ENCODE measurements at places on chromosomes 4 and X.

DNA sequence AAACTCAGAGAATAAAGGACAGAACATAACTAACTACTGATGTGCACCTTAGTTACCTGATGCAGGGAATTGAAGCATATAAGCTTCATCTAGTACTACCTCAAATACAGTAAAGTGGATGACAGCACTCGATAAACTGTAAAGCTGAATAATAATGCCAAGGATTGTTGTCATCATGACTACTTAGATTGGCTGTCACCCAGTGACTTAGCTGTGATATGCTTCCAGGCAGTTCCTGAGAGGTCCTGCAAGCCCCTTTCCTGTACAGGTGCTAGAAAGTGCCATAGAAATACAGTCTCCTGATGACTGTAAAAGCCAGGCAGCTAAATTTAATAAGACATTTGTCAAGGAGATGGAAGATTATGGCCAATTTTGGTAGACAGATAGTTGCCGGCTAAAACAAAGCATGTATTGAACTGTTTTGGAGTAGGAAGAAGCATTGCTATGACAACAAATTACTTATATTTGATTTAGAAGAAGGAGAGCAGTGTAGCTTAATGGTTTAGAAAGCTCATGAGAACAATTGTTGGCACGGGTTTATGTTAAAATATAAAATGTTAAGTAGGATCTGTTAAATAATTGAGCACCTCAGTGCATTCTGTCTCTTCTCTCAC, 29.7 kb downstream of the TMEM164 start:
- DNase-seq = no peak

DNA sequence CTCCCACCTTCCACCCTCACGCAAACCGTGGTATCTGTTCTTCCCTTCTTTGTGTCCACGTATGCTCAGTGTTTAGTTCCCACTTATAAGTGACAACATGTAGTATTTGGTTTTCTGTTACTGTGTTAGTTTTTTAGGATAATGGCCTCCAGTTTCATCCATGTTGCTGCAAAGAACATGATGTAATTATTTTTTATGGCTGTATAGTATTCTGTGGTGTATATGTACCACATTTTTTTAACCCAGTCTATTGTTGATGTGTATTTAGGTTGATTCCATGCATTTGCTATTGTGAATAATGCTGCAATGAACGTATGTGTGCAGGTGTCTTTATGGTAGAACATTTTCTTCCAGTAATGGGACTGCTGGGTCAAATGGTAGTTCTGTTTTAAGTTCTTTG, 228.1 kb downstream of the FBXO8 start:
- no peak for DNase-seq

GRCh38 chrX:47608130-47608810, 11.4 kb downstream of the SYN1 start:
- DNase-seq = no peak

GRCh38 chr4:43008793-43009192, 116.3 kb downstream of the GRXCR1 start:
- DNase-seq = no peak

DNA sequence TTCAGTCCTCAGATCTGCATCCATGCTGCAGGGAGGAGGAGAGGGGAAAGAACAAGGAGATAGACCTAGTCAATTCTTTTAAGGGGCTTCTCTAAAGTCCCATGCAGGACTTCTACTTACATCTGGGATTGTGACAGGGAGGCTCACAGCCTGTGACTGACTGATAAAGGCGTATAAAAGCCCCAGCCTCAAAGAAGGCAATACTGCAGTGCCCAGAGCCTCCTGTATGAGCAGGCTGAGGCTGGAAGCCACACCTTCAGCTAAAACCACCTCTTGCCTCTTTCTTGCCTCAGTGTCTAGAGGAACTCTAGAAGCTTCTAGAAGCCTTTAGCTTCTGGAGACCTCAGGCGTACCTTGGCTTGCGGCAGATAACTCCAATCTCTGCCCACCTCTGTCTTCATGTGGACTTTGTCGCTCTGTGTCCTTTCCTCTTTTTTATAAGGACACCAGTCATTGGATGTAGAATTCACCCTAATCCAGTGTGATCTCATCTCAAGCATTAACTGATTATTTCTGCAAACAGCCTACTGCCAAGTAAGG, 6.0 kb upstream of the ZCCHC4 start:
- no peak for DNase-seq

- DNase-seq = peak; percentile 12
These were observed 306.1 kb upstream of the TAPT1 start for GRCh38 chr4:16532240-16532970.

GRCh38 chr4:177308125-177308524, 1.5 kb upstream of the NEIL3 start:
- no peak for DNase-seq

- peak; percentile 61 for DNase-seq
These were observed 304.0 kb downstream of the MAPK10 start for GRCh38 chr4:86055898-86056297.

DNA sequence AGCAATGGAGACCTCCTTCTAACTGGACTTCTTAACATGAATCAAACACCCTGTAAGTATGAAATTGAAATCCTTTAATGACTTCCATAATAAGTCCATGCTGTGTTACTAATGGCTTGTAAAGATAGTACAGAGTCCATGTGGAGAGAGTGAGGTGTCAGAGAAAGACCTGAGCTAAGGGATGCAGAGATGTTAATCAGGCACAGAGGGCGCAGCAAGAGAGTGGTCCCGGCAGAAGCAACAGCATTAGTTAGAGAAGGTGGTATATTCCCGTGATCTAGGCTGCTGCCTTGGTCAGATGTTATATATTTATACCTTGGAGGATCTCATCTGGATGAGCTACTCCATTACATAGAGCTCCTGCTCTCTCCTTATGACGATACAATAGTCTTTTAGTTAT, 295.3 kb downstream of the LDB2 start:
- DNase-seq = no peak

DNA sequence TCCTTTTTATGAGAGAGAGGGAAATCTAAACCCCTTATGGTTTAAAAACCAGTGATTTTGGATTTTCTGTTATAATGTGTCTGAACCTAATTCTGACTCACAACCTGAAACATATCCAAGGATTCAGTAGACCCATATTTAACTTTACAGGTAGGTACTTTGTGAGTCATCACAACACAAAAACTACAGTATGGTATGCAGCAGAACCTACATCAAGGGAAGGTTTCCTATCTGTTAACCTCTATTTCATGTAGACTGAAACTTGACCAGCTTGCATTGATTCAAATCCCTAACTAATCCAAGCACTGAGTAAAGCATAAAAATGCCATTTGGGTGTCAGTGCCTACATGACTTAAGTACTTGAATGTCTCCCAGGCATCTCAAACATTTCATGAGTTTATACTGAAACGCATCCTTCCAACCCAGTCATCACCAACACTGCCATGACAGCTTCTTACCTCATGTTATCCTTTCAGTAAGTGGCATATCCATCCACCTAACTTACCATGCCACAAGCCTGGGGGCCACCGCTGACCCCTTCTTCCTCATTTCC, 4.3 kb upstream of the ARHGAP10 start:
- DNase-seq = no peak

DNA sequence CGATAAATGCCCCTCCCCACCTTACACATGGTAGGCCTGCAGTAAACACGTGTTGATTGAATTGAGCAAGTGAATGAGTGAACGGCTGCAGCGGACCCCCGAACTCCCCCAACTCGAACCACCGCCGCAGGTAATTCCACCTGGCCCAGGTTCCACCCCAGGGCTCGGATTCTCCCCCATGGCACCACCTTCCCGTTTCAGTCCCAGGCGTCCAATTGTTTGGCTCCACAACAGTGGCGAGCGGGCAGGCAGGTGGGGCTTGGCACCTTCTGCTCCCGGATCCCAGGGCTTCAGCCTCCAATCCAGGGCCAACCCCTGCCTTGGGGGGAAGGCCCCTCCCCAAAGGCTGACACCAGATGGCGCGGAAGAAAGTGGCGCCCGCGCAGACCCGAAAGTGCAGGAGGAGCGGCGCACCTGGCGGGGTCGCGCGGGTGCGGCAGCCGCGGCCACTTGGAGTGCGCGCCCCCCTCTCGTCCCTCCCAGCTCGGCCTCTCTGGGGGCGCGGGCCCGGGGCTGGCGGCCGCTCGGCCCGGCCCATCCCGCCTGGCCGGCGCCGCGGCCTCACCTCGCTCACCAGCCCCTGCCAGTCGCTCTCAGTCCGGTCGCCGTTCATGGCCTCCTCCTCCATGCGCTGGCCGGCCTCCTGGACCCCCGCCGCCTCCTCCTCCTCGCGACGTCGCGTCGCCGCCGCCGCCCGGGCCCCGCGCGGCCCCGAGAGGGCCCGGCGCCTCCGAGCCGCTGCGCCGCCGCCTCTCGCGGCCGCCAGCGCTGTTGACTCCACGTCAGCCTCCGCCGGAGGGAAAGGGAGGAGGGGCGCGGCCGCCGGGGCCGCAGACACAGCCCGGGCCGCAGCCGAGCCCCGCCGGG, at the start of gene CCDC149:
Gene CCDC149 (minus strand): TSS at position 791 of the 867 bp plus-strand sequence. CDS start 178 bp downstream, at position 613.
- peak; percentile 75 for DNase-seq

DNA sequence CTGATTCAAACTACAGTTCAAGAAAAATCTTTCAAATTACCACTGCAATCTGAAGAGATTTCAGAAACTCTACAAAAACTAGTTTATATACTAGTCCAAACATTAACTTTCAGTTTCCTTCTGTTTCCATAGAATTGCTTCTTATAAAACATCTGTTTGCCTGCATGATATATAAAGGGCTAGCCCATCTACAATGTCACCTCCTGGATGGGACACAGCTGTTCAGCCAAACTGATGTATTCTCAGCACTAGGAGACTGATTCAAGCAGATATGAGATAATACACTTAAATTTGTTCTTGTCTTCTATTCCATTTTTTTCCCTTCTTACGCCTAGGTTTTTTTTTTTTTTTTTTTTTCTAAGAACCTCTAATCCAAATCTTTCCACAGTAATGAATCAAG, 1569.7 kb upstream of the IGFBP7 start:
- peak; percentile 1 for DNase-seq

- no peak for DNase-seq
These were observed 251.7 kb downstream of the PTTG2 start for GRCh38 chr4:38211885-38212284.

GRCh38 chrX:106608016-106608415, 3.8 kb upstream of the RADX start:
- DNase-seq = peak; percentile 0

- peak; percentile 82 for DNase-seq
These were observed at the start of gene NALF2 for GRCh38 chrX:69503782-69504625. Gene NALF2 (plus strand): TSS chrX:69504326. CDS start chrX:69505283, 957 bp downstream.

All from tongue (tissue), 3 donors.